GM04504 (cell line): ENCODE measurements at places on chromosomes 7 and 10.

DNA sequence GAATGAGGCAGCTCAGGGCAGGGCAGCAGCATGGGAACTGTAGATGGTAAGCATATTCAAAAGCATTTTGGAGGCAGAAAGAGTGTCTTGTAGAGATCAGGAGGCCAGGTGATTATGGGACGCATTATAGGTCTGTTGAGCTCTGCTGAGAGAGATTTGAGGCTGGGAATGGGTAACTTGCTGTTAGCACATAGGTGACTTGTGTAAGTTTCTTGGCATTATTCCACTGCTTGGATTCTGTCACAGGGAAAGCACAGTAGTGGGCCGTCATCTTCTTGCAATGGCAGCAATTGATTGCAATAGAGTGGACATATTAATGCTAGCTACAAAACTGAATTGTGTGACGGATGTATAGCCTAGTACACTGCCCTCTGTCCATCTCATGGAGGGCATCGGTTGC is 434.3 kb upstream of the IGFBP3 start:
- no peak for DNase-seq

DNA sequence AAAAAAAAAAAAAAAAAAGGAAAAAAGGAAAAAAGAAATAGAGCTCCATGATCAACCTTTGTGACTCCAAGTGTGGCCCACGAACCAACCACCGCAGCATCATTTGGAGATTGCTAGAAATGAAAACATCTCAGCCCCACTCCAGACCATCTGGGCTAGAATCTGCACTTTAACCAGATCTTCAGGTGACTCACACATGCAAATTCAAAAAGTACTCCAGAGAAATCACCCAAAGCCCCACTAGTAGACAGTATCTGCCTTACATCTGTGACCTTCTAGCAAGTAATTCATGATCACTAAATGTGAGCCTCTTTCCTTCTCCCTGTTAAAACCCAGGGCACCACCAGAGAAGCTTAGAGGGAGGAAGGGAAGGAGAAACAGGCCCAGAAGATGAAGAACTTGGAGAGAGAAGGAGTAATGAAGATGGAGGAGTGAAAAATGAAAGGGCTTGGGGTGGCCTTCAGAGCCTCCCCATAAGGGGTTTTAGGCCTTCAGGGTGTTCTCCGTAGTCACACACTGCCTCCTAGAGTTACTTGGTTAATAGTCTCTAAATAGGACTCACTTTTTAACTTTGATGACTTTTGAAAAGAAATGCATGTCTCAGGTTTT is 94.0 kb downstream of the SLC37A3 start:
- no peak for DNase-seq

- DNase-seq, result no peak
These were observed 121.6 kb downstream of the CDK6 start for GRCh38 chr7:92714767-92715166.

GRCh38 chr7:73991522-73992100 is 36.4 kb upstream of the ELN start:
- DNase-seq, result no peak

DNA sequence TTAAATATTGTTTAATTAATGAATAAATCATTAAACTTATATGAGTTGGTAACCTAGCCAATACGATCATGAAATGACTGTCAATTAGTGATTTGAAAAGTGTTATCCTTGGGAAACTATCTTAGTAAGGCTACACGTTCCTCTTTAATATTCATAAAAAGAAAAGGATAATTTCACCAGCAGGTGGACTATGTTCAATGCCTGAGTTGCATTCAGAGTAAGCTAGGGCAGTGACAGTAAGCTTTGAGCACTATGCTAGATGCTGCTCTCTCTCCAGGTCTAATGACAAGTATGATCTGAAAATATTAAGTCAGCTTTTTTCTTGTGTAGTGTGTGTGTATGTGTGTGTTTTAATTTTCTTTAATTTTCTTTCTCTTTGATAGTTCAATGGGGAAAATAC is 486.3 kb upstream of the PCDH15 start:
- no peak for DNase-seq

GRCh38 chr10:108453166-108453565 is 1288.7 kb upstream of the SORCS1 start:
- no peak for DNase-seq

DNA sequence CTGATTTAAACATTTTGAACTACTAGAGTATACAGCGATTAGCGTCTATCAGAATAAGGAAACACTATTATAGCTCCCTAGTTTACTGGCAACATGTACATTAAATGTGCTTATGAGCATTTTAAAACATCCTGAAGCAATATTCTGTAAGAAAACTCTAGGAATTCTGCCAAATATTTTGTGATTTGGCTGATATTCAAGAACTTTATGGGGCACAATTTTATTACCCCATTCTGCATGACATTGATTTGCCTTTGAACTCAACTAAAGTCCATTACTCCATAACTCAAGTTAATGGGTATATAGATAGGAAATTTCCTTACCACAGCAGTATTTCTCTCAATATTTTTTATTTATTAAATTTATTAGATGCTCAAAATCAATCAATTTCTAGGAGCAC is 369.9 kb upstream of the KCND2 start:
- DNase-seq, result no peak

DNA sequence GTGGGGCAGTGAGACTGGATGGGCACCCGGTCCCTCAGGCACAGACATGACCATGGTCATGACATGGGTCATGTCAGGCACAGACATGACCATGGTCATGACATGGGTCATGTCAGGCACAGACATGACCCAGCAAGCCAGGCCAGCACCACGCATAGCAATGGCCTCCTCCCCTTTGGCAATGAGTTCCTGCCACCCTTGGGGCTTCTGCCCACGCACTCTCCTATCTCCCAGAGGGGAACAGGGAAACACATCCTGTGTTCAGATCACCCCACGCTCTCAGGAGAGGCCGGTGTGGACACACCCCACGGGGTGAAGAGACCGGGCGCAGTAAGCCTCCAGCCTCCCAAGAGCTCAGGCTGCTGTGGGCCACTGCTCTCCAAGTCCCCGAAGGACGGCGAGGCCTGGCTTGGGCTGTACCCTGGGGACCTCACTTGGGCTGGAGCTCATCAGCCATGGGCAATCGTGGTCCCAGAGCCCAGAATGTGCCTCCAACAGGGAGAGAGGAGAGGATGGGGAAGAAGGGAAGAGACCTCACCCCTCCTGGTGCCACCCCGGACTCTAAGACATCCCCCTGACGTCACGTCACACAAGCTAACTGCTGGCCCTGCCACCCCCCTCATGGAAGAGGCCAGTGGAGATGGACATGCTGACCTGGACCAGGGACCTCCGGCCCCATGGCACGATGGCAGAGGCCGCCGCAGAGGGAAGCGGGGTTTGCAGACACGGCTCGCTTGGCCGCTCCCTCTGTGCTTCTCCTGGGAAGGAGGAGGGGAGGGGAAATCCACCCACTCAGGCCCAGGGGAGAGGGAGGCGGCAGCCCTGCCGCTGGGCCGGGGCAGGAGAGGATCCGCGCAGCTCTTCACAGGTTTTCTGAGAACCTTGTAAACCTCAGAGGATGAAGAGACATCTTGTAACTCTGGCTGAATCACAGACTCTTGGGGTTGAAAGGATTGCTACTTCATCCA is 269.6 kb downstream of the ELFN1 start:
- no peak for DNase-seq

DNA sequence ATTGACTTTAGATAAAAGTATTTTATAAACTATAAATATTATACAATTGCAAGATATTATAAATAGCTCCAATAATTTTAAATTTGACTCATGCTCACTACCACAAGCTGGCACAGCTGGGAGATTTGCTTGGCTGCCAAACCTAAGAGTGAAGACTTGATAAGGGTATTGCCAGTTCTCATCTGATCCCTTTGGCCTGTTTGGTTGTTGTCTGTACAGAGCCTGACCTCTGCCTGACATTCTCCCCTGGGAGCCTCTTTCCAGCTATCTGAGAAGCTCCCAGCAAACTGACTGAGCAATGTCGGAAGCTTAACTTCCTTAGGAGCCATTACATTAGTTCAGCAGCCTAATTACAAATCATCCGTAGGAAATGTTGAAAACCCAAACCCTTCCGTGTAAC is 10.2 kb upstream of the LMOD2 start:
- no peak for DNase-seq

- DNase-seq, result no peak
These were observed 22.8 kb downstream of the FRMPD2 start for GRCh38 chr10:48251525-48252353.

GRCh38 chr10:130226012-130226411 is 89.8 kb downstream of the GLRX3 start:
- DNase-seq, result no peak

- no peak for DNase-seq
These were observed 1008.6 kb downstream of the NRG3 start for GRCh38 chr10:82883603-82884002.

DNA sequence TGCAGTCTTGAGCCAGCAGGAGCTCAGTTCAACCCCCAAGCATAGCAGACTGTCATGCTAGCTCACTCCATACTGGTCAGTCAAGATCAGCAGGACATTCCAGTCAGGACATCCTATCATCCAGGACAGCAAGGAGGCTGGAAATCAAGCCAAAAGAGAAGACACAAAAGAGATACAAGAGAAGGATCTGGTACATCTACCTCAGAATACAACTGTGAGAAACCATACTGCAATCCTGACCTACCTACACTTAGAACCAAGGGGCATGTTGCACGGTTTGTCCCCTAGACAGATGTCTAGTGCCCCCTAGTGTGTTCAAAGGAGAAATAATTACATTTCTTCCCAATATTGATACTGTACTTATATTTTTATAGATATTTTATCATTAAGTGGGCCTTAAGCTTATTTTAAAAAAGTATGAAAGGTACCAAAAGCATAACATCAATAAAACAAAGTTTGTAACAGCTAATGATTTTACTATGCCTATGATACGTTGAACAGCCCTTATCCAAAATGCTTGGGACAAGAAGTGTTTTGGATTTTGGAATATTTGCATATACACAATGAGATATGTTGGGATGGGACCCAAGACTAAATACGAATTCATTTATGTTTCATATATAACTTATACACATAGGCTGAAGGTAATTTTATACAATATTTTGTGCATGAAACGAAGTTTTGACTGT is 26.7 kb downstream of the ERCC6 start:
- DNase-seq, result no peak

DNA sequence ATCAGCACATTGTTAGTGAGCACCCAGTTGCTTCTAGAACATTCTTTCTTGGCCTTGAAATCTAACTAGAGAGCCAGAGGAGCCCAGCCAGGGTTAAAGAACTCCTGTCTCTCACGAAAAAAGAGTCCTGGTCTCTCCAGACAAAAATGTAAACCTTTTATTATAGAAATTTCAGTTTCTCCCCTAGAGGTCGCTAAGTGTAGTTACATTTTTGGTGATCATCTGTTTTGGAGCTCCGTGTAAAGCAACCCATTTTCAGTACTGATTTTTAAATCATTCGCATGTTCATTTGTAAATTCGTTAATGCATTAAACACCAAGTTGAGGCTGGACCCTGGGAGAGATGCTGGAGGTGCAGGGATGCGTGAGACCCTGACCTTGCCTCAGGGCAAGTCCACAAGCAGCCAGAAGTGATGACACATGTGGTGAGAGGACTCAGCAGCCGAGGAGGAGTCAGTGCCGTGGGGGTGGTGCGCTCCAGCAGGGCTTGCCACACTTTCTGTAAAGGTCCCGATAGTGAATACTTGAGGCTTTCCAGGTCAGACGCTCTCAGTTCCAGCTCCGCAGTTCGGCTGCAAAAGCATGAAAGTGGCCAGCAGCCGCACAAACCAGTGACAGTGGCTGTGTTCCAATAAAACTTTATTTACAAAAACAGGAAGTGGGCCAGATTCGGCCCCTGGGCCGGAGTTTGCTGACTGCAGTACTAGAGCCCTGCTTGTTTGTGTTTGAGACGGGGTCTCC is 578.6 kb upstream of the FOXK1 start:
- no peak for DNase-seq

- DNase-seq, result no peak
These were observed at the start of gene BMPER for GRCh38 chr7:33905389-33906032. BMPER (plus strand) TSS chr7:33905539; CDS start chr7:33905614, 75 bp downstream.

GRCh38 chr10:77680065-77680464 is 42.5 kb upstream of the KCNMA1 start:
- DNase-seq, result no peak

DNA sequence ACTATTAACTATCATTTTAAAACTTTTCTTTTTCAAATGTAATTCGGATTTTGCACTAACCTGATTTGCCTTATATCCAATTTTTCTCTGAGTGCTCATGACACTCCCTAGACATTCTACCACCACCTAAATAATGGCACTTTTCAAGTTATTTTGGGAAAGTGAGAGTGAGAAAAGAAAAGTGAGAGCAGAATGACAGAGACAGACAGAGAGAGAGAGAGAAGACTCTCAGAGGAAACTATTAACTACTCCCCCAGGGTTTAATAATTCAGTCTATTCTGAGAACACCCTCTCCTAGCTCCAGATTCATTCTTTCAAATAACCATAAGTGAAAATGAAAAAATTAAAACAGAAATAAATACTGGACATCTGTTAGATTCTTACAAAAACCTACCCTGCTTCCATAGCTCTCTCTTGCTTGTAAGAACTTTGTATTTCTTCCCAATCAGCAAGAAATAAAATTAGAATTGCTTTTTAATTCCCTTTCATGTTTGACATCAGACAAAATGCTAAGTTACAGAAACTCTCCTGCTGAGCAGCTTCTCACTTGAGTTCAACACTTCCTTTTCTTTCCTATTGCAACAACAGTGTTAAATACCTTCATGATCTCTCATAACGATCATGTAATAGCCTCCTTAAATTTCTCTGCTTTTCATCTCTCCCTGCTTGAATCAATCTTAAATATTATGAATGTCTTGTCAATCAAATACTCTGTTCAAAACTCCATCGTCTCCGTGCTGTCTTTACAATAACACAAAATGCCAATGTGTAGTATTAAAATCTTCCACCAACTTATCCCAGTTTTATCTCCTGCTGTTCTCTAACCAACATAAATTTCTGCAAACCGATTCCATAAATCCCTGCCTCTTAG is 191.7 kb downstream of the SEMA3E start:
- no peak for DNase-seq

DNA sequence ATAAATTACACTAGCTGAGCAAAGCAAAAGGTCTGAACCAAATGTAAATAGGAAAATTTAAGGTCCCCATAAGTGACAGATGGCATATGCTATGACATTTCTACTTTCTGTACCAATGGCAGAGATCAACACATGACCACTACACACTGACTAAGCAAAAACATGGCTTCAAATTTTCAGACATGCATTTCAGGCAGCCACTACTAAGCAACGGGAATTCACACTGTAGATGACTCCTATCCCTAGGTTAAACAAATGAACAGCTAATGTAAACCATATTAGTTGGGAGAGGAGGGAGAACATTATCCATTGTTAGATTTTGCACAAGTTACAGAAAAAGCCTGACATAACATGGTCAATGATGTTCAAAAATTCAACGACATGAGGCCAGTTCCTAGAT is 11.4 kb upstream of the KIF20B start:
- no peak for DNase-seq

DNA sequence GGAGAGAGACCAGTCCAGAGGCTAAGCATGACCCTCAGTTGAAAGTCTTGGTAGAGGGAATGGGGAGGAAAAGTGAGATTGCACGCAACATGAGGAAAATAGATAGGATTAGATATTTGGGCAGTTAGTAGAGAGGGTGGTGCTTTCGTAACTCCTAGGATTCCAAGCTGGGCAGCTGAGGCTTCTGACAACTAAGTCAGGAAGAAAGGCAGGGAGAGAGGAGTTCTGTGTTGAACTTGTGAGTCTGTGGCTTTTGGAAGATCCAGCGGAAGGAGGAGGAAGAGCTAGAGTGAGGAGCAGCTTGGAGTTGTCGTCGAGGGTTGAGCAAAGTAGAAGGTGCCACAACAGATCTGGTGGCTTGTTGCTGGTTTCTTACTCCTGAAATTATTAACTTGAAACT is 21.8 kb downstream of the CUL1 start:
- DNase-seq, result no peak

- DNase-seq, result no peak
These were observed 157.2 kb upstream of the INSYN2A start for GRCh38 chr10:127353544-127353943.

- DNase-seq, result no peak
These were observed 101.2 kb downstream of the EPC1 start for GRCh38 chr10:32245760-32246159.
